Lung (tissue), 17 donors: ENCODE measurements at places on chromosomes 6 and 20. TPM values are rescaled to one million over a fixed set of nuclear protein-coding genes. Genes with fewer than 3 reads are reported as not detected.

NT5E gene
- total RNA-seq, result 13.5 TPM

AIF1 gene
- 86.0 TPM for total RNA-seq

NR2E1 gene
- not detected for total RNA-seq

LHFPL5 gene
- total RNA-seq, result not detected

TMEM74B gene
- total RNA-seq, result 10.9 TPM

NOX3 gene
- total RNA-seq, result not detected

BMP5 gene
- 10.7 TPM for total RNA-seq

ULBP2 gene
- 2.4 TPM for total RNA-seq

EPHA7 gene
- 1.2 TPM for total RNA-seq

SLC17A3 gene
- total RNA-seq, result not detected

GRCh38 chr20:36825385-36826104, 50.4 kb upstream of the TLDC2 start:
- no peak overlapping the region for H3K4me3 ChIP-seq
- H3K36me3 ChIP-seq, result peaks cover 21% of the 10 kb centered on the region

GRCh38 chr20:61749406-61750075, 316.1 kb downstream of the TAF4 start:
- H3K4me1 ChIP-seq, result no peaks in the 10 kb centered on the region
- no peaks in the 10 kb centered on the region for H3K27me3 ChIP-seq
- H3K36me3 ChIP-seq, result no peaks in the 10 kb centered on the region

- H3K4me1 ChIP-seq, result no peaks in the 10 kb centered on the region
- DNase-seq, result no peak
- H3K27me3 ChIP-seq, result no peaks in the 10 kb centered on the region
- no peak overlapping the region for H3K27ac ChIP-seq
Observed at GRCh38 chr6:44036196-44036595, 91.1 kb downstream of the MRPL14 start.

GRCh38 chr6:47041741-47042140, 391 bp downstream of the ADGRF1 start:
- H3K4me3 ChIP-seq, result no peak overlapping the region
- DNase-seq, result no peak

DNA sequence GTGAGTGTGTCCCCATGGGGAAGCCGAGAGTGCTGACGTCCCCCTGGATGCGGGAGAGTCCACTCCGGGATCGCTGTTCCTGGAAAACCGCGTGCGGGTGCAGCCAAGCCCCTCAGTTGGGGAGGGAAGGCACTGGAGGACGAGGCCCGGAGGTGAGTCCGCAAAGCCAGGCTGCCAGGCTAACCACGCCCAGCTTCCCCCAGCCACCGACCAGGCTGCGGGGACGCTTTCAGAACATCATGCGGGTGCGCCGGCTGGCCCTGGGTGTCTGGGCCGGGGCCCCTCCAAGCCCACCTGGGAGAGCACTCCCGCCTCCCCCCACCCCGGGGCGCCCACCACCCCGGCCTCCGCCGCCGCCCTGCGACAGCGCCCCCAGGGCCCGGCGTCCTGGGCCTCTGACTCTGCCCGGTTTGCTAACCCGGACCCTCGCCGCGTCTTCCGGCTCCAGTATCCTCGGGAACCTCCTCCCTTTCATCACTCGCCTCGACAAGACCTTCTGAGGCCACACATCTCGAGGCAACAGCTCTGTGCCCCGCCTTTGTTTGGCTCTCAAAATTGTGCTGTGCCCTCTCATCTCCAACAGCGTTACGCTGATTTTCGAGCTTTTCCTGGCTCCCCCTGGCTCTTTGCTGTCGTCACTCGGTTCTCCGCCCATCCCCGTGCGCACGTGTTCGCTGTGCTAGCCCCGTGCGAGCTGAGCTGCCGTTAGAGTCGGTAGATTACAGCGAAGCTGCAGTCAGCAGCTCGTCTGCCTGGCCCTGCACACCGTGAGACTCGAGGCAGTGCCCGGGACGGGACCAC, 47.1 kb upstream of the ENTPD6 start:
- no peaks in the 10 kb centered on the region for H3K4me1 ChIP-seq
- H3K27me3 ChIP-seq, result peaks cover 29% of the 10 kb centered on the region
- peak; percentile 61 for DNase-seq
- no peaks in the 10 kb centered on the region for H3K36me3 ChIP-seq

GRCh38 chr6:110178626-110179405, 654 bp downstream of the WASF1 start:
- peak; percentile 79 for DNase-seq
- no peaks in the 10 kb centered on the region for H3K27me3 ChIP-seq
- peak overlapping the region; percentile 68 for H3K4me3 ChIP-seq
- H3K36me3 ChIP-seq, result no peaks in the 10 kb centered on the region

DNA sequence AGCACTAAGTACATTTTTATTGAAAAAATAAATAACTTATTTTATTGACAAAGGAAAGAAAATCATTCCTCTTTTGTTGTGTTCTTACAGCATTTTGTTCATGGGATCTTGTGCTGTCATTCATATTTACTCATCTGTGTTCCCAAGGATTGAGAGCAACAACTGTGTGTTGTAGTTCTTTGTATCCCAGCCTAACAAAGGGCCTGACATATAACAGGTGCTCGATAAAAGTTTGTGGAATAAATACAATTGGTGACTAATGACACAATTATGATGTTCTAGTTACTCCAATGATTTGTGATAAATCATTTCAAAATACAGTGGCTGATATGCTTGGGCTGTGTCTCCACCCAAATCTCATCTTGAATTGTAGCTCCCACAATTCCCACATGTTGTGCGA, 7.9 kb upstream of the OGFRL1 start:
- no peak for DNase-seq
- H3K27ac ChIP-seq, result no peak overlapping the region
- H3K36me3 ChIP-seq, result no peaks in the 10 kb centered on the region
- H3K4me1 ChIP-seq, result no peaks in the 10 kb centered on the region

DNA sequence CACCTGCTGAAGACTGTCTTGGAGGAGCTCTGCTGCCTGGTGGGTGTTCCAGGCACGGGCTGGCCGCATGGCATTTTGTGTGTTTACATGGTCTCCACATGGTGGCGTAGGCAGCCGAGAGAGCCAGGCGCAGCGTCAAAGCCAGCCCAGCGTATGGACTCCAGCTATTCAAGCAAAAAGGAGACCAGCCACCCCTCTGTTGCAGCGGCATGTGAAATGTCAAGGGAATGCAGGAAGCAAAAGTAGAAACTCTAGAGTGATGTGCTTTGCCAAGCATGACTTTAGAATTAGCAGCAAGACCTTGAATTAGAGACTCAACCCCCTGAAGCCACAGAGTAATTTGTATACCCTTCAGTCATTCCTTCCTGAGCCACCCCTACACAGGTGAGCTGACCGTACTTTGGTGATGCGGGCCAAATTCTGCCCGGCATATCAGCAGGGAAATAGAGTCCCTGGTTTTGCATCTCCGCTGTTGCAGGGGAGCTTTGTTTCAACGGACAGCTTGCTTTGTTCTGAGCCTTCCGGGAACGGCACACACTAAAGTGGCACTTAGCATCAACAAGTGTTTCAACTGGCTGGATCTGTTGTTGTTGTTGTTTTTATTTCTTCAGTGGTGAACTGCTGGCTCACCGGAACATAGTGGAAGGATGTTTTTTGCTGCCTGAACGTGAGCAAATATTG, 48.5 kb downstream of the FNDC1 start:
- no peaks in the 10 kb centered on the region for H3K27me3 ChIP-seq
- H3K4me1 ChIP-seq, result no peaks in the 10 kb centered on the region
- no peaks in the 10 kb centered on the region for H3K36me3 ChIP-seq
- H3K27ac ChIP-seq, result no peak overlapping the region
- peak; percentile 56 for DNase-seq

GRCh38 chr20:32007787-32008616, 2.2 kb upstream of the CCM2L start:
- no peaks in the 10 kb centered on the region for H3K36me3 ChIP-seq
- H3K4me1 ChIP-seq, result no peaks in the 10 kb centered on the region
- H3K27ac ChIP-seq, result peak overlapping the region; percentile 66
- no peaks in the 10 kb centered on the region for H3K27me3 ChIP-seq

DNA sequence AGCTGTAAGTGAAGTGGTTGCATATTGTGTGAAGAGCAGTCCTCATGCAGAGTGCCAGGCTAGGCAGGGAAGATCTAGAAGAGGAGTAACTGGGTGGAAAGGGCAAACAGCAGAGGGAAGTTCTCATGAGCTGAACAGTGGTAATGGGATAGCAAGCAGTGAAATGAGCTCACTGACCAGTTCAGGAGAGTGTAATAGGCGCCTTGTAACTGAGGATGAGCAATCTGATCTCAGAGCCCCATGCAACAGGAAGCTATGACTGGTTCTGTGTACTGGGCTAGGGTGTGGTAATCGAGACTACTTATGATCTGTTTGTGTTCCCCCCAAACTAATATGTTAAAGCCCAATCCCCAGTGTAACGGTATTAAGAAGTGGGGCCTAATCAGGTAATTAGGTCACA, 98.6 kb downstream of the RFX6 start:
- no peaks in the 10 kb centered on the region for H3K4me1 ChIP-seq
- H3K36me3 ChIP-seq, result no peaks in the 10 kb centered on the region
- H3K4me3 ChIP-seq, result no peak overlapping the region
- no peak overlapping the region for H3K27ac ChIP-seq
- H3K27me3 ChIP-seq, result no peaks in the 10 kb centered on the region
- no peak for DNase-seq

DNA sequence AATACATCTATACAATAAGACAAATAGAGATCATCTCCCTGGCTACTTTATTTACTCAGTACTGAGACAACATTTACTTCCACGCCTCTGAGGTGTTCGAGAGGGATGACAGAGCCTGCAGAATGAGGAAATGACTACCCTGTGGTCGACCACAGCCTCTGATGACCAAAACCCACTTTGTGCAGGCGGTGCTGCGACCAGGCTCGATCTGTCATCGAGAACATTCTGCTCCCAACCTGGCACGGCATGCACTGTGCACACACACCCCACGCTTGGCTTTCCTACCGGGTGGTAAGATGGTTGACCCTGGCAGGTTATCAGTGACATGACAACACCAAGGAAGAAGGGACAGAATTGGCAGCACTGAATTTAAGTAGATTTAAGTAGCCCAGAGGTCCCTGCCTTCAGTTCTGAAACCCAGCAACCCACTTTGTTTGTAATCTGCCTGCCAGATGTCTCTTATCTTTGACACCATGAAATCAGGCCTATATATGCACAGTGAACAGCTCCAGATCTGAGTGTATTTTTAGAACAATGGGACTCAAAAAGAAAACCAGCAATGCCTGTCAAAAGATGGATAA, 42.6 kb downstream of the TTI1 start:
- H3K27ac ChIP-seq, result peak overlapping the region; percentile 12
- peaks cover 57% of the 10 kb centered on the region for H3K4me1 ChIP-seq
- H3K4me3 ChIP-seq, result no peak overlapping the region
- no peaks in the 10 kb centered on the region for H3K27me3 ChIP-seq
- peaks cover 11% of the 10 kb centered on the region for H3K36me3 ChIP-seq
- DNase-seq, result peak; percentile 99

GRCh38 chr20:1773816-1774215, 116.2 kb upstream of the SIRPG start:
- H3K4me1 ChIP-seq, result peaks cover 5% of the 10 kb centered on the region
- H3K4me3 ChIP-seq, result no peak overlapping the region
- H3K27me3 ChIP-seq, result no peaks in the 10 kb centered on the region
- no peak for DNase-seq

DNA sequence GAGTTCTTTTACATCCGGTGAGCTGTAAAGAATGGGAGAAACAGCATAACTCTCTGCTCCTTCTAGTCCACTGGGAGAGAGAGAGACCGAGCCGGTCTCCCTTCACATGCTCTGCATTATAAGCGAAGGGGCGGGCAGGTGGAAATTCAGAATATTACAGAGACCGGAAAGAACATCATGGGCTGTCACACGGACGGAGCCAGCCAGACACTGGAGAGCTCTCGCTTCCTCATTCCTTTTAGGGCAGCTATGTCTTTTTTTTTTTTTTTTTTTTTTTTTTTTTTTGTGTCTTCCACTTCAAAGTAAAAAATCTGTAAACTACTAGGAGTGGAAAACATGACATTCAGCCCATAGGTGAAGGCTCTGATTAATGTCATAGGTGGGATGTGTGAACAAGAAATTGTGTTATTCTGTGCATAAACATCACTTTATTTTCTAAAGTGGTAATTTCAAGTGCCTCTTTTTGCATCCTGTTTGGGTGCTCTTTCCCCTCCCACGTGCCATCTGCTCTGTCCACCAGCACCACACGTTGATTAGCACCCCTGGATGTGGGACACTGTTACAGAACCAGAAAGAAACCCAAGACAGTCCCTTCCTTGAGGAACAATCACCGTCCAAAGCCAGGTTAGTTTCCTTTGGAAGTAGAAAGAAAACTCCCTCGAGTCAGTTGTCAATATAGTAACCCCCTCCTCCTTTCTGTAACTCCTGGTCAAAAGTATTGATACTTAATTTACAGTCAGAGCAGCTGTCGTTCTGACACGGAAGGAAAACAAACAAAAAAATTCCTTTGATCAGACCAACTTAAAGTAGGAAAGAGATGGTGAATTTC, at the start of gene TAGAP:
TAGAP (minus strand) TSS at position 93 of the 829 bp plus-strand sequence. CDS start 845 bp downstream, outside the sequence.
- peak; percentile 45 for DNase-seq
- H3K27ac ChIP-seq, result peak within 1 kb of the TSS; percentile 55
- H3K4me1 ChIP-seq, result no peaks in the 10 kb centered on the region

GRCh38 chr20:51628533-51629398, 86.2 kb upstream of the NFATC2 start:
- no peak overlapping the region for H3K27ac ChIP-seq
- DNase-seq, result peak; percentile 68
- H3K4me1 ChIP-seq, result peaks cover 6% of the 10 kb centered on the region
- no peak overlapping the region for H3K4me3 ChIP-seq
- no peaks in the 10 kb centered on the region for H3K27me3 ChIP-seq

DNA sequence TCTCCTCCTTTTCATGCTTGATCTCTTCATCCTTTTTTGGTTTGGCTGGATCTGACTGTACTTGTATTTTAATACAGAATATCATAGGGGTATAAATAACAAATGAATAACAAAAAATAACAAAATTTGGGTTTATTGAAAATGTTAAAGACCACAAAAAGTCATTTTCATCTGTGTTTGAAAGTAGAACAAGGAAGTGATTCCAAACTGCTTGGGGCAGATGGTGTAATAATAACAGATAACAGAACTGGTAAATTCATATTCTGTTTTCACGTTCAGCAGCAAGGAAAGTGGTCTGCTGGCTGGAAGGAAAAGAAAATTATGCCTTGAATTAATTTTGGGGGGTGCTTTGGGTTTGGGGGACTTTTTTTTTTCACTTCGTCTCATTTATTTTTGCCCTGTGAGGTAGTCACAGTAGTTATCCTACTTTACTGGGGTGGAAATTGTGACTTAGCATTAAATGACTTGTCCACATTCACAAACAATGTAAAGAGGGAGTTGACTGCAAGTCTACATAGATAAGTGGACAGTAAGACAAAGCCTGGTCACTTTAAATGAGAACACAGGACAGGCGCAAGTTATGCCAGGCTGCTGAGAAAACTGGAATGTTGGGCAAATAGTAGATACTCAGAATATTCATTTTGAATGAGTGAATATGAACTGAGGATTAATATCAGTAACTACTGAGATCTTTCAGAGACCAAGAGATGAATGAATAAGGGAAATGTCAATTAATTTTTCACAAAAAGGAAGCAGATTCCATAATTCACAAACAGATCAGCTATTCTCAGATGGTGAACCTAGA, 193.9 kb upstream of the CITED2 start:
- H3K4me3 ChIP-seq, result no peak overlapping the region
- no peaks in the 10 kb centered on the region for H3K4me1 ChIP-seq
- no peaks in the 10 kb centered on the region for H3K36me3 ChIP-seq
- DNase-seq, result no peak
- H3K27me3 ChIP-seq, result no peaks in the 10 kb centered on the region

GRCh38 chr6:42766163-42766670, 15.6 kb upstream of the BICRAL start:
- H3K27ac ChIP-seq, result no peak overlapping the region
- H3K36me3 ChIP-seq, result no peaks in the 10 kb centered on the region
- no peaks in the 10 kb centered on the region for H3K27me3 ChIP-seq
- H3K4me1 ChIP-seq, result no peaks in the 10 kb centered on the region

GRCh38 chr20:31682352-31682751, 40.3 kb downstream of the BCL2L1 start:
- H3K36me3 ChIP-seq, result peaks cover 6% of the 10 kb centered on the region
- H3K4me1 ChIP-seq, result no peaks in the 10 kb centered on the region
- no peak overlapping the region for H3K4me3 ChIP-seq
- no peaks in the 10 kb centered on the region for H3K27me3 ChIP-seq
